Activated T-cell treated with anti-CD3 and anti-CD28 coated beads for 24 hours (primary cell): ENCODE measurements at places on chromosomes 7 and 10.

- DNase-seq, result no peak
Observed at GRCh38 chr10:62619413-62619738, 185.1 kb upstream of the ADO start.

DNA sequence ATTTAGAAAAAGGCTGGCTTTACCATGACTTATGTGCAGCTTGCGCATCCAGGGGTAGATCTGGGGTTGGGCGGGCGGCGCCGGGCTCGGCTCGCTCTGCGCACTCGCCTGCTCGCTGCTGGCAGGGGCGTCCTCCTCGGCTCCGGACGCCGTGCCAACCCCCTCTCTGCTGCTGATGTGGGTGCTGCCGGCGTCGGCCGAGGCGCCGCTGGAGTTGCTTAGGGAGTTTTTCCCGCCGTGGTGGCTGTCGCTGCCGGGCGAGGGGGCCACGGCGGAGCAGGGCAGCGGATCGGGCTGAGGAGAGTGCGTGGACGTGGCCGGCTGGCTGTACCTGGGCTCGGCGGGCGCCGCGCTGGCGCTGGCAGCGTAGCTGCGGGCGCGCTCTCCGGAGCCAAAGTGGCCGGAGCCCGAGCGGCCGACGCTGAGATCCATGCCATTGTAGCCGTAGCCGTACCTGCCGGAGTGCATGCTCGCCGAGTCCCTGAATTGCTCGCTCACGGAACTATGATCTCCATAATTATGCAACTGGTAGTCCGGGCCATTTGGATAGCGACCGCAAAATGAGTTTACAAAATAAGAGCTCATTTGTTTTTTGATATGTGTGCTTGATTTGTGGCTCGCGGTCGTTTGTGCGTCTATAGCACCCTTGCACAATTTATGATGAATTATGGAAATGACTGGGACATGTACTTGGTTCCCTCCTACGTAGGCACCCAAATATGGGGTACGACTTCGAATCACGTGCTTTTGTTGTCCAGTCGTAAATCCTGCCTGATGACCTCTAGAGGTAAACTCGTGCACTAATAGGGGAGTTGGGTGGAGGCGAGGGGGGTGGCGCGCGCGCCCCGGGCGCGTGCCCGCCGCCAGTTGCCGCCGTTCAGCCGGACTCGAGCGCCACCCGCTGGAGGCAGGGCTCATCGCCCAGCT lies at the start of gene HOXA5:
HOXA5 (minus strand) TSS at position 659 of the 927 bp plus-strand sequence; CDS start at position 585, 74 bp downstream.
- no peak for DNase-seq

- no peak for DNase-seq
Observed at GRCh38 chr7:74345970-74346369, 56.8 kb downstream of the CLIP2 start.

DNA sequence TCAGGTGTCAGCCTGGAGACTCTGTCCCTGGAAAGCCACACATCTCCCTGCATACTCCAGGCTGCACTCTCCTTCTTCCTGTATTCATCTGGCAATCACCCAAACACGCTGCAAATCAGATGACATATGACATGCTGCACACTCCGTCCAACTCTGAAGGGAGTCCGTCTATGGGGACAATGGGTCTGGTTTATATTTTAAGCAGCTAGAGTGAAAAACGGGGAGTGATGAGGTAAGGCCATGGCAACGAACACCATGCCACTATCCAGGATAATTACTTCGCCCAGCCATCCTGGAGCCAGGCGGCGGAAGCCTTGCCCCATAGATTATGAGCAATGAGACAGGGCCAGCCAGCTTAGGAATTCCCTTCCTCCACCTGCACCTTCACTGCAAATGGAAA lies 140.1 kb downstream of the PLXNA4 start:
- no peak for DNase-seq

GRCh38 chr7:31284106-31284505 lies 56.4 kb downstream of the NEUROD6 start:
- DNase-seq, result no peak

DNA sequence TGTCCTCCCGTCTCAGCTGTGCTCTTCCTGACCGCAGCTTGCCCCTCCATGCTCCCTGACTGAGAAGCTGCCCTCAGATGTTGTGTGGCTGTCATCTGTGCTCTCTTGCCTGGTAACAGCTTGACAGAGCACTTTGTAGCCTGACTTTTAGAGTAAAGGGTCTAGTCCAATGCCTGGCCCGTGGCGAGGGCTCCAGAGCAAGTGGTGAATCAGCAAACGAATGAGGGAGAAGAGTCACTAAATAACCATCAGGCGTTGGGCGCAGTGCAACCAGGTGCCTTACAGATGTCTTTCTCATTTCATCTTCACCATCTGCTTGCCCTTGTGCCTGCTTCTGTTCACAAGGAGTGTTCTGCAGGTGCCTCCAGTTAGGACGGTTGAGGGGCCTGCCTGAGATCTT lies 45.6 kb downstream of the MKI67 start:
- no peak for DNase-seq

DNA sequence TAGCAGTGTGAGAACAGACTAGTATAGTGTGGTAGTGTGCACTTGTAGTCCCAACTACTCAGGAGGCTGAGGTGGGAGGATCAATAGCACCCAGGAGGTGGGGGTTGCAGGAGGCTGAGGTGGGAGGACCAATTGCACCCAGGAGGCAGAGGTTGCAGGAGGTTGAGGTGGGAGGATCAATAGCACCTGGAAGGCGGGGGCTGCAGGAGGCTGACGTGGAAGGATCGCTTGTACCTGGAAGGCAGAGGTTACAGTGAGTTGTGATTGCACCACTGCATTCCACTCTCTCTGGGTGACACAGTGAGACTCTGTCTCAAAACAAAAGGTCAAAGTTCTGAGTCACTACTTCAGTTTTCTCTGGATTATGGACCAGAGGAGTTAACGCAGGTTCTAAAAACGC lies 22.6 kb upstream of the DIP2C start:
- no peak for DNase-seq

GRCh38 chr7:41333511-41333910 lies 369.4 kb downstream of the INHBA start:
- no peak for DNase-seq

GRCh38 chr7:127194571-127194970 lies 58.2 kb downstream of the GRM8 start:
- no peak for DNase-seq

DNA sequence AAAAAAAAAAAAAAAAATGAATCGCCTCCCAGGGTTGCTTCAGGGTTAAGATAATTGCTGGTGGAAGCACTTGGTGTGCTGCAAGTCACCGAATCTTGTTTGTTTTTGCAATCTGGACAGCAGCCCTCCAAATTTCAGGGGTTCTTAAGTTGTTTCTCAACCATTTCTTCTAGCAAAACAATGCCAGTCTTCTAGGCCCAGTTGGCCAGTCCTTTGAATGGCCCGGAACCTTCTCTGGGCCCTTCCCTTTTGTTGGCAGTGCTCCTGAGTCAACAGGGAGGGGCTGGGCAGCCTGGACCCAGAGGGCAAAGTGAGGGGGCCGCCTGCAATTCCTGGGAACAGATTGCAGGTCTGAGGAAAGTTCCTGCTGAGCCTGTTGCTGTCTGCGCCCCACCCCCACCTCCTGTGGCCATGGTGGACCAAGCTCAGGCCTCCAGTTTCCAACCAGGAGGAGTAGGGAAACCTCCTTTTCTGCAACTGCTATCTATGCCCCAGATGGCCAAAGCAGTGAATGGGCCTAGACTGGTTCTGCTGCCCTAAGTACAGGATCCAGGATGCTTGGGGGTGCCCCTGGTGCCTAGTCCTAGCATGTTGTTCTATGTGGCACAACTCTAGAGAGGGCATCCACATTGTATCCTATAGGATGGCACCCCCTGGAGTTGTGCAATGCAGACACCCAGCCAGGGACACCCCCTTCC lies 31.4 kb upstream of the PDCD4 start:
- DNase-seq, result no peak

DNA sequence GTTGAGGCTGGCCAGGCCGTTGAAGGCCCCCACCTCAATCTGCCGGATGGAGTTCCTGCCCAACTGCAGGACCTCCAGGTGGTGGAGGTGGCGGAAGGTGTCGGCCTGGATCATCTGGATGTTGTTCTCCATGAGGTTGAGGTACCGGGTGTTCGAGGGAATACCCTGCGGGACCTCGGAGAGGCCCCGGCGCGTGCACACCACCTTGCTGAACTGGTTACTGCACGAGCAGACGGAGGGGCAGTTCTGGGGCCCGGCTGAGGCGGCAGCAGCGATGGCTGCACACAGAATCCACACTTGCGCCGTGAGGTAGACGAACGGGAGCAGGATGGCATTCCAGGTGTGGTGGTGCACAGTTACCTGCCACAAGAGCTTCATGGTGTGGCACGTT lies 979 bp downstream of the LRRC4 start:
- DNase-seq, result no peak

DNA sequence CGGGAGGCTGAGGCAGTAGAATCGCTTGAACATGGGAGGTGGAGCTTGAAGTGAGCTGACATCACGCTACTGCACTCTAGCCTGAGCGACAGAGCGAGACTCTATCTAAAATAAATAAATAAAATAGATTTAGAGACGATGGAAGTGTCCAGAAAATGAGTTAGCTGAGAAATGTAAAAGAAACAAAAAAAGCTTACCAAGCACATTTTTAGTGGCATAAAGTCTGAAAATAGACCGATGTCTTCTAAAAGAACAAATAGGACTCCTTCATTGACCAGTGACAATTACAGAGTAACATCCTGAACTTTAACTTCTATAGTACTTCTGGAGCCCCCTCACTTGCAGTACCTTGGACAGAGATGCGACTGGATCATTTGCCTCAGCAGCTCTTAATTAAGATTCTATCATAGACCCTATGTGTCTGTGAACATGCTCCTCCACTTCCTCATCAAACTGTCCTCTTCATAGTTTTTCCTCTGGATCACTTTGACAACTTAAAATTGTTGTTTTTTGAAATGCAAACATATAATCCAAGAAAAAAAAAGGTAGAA lies 25.2 kb upstream of the SRPK2 start:
- no peak for DNase-seq

GRCh38 chr10:117546020-117546580 lies 3.6 kb downstream of the EMX2 start:
- DNase-seq, result no peak

DNA sequence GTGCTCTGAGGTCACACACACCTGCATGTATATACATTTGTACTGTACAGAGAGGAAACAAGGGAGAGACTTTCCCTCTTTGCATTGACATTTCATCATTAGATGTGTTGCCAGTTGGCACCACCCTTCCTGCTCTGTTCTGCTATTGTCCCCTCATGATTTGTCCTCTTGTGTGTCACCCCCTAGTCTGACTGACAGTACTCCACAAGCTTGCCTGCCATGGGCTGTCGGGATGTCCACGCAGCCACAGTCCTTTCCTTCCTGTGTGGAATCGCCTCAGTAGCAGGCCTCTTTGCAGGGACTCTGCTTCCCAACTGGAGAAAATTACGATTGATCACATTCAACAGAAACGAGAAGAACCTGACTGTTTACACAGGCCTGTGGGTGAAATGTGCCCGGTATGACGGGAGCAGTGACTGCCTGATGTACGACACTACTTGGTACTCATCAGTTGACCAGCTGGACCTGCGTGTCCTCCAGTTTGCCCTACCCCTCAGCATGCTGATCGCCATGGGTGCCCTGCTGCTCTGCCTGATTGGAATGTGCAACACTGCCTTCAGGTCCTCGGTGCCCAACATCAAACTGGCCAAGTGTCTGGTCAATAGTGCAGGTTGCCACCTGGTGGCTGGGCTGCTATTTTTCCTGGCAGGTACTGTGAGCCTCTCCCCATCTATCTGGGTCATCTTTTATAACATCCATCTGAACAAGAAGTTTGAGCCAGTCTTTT lies 9.4 kb downstream of the CLDN12 start:
- DNase-seq, result no peak

DNA sequence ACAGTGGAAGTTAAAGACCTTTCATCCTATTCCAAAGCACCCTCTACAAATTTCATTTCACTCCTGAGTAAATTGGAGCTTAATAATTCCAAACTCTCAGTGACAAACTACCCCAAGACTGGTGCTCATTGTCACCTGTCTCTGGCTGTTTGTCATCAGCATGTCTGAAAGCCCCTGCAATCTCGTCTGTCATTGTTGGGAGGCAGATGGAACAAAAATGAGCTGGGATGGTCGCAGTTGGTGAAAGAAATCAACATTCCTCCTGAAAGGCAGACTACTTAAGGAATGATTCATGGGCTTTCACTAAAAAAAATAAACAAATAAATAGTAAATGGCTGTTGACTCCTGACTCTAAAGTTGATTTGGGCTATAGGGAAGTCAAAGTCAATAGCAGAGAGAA lies 69.7 kb upstream of the PALS2 start:
- no peak for DNase-seq

DNA sequence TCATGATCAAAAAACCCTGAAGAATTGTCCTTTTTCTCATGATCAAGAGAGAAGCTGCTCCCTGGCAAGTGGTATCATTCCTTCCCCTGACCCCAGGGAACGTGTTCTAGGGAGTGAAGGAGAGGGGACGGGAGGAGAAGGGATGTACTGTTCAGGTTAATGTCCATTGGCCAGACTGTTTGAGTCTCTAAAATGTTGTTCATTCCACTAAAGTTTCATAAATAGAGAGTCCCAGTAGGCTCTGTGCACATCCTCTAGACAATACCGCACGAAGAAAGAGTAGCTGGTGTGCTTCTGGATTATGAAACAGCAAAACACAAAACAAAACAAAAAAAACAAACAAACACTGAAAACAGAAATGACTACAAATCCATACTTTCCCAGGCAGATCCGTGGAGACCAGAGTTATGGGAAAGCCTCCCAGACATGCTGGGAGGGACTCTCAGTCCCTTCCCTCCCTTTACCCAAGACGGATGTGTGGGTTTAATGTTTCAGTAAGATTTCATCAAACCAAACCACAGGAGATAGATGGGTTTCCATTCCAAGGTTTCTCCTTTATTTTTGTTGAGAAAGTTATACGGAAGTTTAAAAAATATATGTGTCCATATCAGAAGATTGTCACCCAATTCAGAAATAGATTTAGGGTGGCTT lies 66.5 kb upstream of the TNS3 start:
- no peak for DNase-seq

GRCh38 chr10:52216852-52217251 lies 97.2 kb upstream of the DKK1 start:
- DNase-seq, result no peak

- no peak for DNase-seq
Observed at GRCh38 chr10:124558339-124559321, 97.0 kb downstream of the LHPP start.

DNA sequence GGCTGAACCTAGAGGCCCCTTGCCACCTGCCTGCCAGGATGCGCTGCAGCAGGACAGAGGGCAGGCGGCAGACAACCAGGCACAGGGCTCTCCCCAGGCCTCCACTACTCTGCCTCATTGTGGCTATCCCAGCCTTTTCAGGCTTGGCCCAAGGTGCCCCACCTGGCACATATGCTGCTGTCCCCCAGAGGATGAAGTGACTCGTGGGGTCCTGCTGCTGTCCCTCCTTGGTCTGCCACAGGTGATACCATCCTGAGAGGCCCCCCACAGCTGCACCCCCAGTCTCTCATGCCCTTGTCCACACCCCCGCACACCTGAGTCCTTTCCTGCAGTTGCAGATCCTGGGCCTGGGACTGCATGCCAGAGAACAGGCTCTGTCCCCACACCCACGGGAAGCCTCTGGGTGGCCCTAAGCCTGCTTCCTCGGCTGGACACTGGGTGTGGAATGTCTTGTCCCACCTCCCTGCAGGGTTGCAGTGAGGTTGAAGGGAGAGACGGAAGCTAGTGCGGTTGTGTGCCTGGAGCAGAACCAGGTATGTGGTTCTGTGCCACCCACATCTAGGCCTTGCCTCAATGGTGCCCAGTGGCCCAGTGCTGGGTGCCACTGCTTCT lies 55.3 kb downstream of the RASGEF1A start:
- DNase-seq, result no peak

- no peak for DNase-seq
Observed at GRCh38 chr10:7572391-7572790, 94.4 kb downstream of the ITIH5 start.
